ENCODE measurements at places on chromosomes 2 and 18.

DNA sequence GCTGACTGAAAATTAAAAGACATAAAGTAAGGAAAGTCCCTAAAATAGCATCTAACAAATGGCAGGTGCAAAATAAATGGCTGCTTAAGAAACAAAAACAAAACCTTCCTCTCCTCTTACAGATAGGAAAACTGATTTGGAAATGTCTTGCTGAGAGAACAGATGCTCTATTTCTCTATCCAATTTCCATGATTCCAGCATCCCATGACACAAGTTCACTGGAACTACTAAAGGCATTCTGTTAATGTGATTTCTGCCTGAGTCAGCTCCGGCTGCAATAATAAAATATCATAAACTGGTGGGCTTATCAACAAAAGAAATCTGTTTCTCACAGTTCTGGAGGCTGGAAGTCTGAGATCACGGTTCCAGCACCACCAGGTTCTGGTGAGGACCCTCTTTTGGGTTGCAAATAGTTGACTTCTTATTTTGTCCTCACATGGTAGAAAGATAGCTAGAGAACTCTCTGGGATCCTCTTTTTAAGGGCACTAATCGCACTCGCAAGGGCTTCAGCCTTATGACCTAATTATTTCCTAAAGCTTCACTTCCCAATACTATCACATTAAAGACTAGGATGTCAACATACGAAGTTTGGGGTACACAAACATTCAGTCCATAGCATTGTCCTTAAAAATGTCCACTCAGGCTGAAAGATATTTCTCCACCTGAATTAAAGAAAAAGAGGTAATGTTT is 78.2 kb upstream of the GALNT3 start:
- DNase-seq: no peak

- DNase-seq: no peak
These were observed 187.6 kb downstream of the ARHGAP28 start for GRCh38 chr18:6917072-6917471.

GRCh38 chr2:231722721-231723307 is 14.5 kb downstream of the PTMA start:
- no peak for DNase-seq

GRCh38 chr18:7945882-7946281 is 378.8 kb downstream of the PTPRM start:
- DNase-seq: no peak

DNA sequence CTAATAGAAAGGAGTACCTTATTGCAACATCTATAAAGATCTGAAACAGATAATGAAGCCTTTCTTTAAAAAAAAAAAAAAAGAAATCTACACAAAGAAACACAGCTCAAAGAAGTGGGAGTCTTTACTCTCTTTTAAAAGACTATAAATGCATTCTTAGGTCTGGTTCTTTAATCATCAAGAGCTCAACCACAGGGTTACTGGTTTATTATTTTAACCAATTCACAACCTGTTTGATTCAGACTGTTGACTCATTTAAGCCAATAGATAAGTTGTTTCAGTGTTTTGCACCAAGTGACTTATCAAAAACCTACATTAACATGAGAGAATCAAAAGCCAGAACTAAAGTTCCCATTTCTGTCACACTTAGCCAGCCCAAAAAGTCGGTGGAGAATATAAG is 93.1 kb downstream of the TCF4 start:
- DNase-seq: no peak

DNA sequence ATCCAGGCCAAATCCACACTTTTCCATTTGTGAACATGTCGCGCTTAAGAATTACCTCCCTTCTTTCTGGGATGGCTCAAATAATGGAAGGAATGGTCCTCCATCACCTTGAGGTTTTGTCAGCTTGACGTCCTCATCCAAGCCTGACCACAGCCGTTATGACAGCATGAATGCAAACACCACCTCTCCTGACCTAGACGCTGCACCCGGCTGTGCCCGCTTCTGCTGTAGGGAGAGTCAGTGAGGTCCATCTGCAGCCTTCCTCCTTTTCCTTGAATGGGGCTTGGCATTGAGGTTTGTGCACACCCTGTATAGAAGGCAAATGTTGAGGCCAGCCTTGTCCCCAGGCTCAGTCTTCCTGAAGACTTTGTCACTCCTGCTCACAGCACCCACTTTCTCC is 85.5 kb downstream of the TGOLN2 start:
- no peak for DNase-seq
